ENCODE measurements at places on chromosomes 13 and 19.

GRCh38 chr19:30063650-30064347 lies 121.8 kb downstream of the URI1 start:
- DNase-seq, result no peak

DNA sequence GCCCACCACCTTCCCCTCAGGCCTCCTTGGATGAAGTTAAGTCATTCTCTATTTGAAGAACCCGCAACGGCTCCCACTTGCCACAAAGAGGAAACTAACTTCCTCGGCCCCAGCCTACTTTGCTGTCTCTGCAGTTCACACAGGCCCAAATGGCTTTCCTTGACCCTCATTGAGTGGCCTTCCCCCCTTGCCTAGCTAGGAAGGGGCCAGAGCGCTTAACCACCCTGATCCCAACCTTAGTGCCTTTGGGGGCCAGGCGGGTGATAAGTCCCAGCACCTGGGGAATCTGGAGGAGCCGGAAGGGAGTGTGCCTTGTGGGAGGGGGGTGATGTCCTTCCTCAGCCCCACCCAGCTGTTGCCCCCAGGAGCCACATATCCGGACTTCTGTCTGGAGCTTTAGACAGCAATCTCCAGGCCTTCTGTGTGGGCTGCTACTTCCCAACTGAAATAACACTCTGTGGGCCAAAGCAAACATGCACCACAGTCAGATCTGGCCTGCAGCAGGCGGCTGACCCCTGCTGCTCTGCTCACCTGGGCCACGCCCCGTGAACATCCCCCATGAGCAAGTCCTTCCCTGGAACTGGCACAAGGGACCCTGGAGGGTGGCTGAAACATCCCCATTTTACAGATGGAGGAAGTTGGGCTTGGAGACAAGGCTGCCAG lies 10.5 kb downstream of the NECTIN2 start:
- DNase-seq, result no peak

GRCh38 chr13:44283600-44283999 lies 90.0 kb upstream of the SERP2 start:
- DNase-seq, result no peak

DNA sequence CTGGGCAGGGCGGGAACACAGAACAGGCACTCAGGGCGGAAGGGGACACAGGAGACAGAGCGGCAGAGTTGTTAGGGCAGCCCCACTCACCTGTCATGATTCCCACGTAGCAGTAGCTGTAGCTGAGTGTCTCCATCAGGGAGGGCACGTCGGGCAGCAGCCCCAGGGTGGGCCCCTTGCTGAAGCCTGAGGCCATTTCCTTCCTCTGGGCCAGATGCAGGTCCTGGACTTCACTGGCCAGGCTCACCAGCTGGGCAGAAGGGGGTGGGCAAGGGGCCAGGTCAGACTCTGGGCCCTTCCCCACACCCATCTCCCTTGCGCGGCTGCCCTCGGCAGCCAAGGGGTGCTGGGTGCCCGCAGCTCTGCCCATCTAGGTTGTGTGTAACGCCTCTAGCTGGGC lies 5.9 kb downstream of the MBOAT7 start:
- no peak for DNase-seq

- DNase-seq, result no peak
These were observed 15.9 kb downstream of the RXFP2 start for GRCh38 chr13:31755211-31755610.

GRCh38 chr13:57634839-57635165 lies 3.3 kb downstream of the PCDH17 start:
- DNase-seq, result no peak

- peak; percentile 60 for DNase-seq
These were observed 629 bp downstream of the IZUMO4 start for GRCh38 chr19:2097203-2097885.

GRCh38 chr19:9309974-9310446 lies 372 bp upstream of the ZNF699 start:
- no peak for DNase-seq

- DNase-seq, result no peak
These were observed 58.5 kb downstream of the SCGB2B2 start for GRCh38 chr19:34618410-34618809.

DNA sequence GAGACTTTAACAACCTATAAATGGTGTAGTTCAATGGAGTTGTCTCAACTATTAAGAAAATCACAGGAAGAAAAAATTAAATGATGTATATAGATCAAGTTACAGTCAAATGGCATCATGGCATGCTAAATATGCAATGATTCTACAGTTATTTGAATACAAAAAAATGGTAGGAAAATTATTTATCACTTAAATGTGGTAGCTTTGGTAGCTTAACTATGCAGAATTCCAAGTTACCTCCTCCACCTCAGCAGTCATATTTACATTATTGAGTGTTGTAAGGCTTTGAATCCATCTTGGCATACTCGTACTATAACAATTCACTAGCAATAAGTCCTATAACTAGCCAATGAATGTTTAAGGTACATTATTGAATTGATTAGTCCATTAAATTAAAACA lies 36.8 kb downstream of the CAB39L start:
- DNase-seq, result no peak

- DNase-seq, result no peak
These were observed 301 bp upstream of the ZNF610 start for GRCh38 chr19:52335768-52336116.

DNA sequence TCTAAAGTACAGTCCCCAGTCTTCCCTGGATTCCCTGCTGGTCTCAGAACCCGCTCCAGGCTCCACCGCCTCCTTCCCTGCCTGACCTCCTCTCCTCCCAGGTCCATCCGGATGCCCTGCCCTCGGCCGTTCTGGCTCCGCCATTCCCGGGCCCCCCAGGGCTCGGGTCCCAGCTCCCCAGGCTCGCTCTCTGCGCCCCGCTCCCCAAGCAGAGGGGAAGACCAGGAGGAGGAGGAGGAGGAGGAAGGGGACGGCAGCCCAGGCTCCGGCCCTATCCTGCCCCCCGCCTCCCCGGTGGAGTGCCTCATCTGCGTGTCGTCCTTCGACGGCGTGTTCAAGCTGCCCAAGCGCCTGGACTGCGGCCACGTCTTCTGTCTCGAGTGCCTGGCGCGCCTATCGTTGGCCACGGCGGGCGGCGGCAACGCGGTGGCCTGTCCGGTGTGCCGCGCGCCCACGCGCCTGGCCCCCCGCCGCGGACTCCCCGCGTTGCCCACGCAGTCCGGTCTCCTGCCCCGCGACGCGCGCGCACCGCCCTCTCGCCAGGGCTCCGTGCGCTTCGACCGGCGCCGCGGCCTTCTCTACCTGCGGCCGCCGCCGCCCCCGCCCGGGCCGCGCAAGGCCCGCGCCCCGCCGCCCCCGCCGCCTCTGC lies 647 bp downstream of the RNF225 start:
- no peak for DNase-seq

DNA sequence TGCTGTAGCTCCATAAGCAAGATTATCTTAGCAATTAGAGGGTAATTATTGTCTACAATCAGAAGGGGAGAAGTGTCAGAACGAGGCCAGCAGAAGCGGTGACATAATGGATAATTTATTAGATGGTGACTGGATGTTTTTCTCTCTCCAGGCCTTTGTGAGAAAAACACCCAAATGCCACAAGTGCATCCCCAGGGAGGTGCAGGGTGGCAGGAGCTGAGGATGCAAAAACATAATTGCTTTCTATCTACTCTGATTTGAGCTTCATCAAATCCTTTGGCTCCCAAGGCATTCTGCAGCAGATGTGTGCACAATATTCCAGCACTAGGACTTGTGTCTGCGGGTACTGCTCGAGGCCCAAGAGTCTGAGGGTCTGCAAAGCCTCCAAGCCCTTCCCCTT lies 220.1 kb upstream of the SERP2 start:
- no peak for DNase-seq

DNA sequence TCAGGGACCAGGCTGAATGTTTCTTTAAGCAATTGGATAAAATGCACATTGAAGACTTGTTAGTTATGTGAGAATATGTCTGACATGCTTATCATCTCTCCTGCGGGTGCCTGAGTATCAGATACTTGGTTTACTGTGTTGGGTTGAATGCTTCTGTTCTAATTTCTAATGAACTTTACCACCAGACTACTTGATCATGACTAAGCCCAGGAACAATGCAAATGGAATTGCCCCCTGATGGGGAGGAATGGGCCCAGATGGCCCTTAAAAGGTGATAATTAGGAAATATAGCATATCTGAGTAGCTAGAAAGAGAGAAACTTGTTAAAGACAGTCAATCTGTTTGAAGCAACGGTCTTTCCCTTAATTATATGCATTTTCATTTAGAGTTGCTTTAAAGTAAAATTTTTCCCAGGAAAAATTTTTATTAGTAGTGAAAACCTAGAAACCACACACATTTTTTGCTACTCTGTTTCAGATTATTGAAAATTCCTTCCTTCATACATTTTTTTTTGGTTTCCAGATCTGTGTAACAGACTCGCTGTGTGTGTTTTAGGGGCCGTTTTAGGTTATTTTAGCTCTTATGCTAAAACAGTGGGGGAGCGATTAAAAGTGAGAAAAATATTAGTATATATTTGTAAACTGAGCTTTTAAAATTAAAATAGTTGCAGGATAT lies 186.6 kb downstream of the TM9SF2 start:
- no peak for DNase-seq

- no peak for DNase-seq
These were observed 160.3 kb downstream of the ITGBL1 start for GRCh38 chr13:101612735-101613134.

GRCh38 chr13:34044660-34045080 lies 226.7 kb downstream of the RFC3 start:
- no peak for DNase-seq

DNA sequence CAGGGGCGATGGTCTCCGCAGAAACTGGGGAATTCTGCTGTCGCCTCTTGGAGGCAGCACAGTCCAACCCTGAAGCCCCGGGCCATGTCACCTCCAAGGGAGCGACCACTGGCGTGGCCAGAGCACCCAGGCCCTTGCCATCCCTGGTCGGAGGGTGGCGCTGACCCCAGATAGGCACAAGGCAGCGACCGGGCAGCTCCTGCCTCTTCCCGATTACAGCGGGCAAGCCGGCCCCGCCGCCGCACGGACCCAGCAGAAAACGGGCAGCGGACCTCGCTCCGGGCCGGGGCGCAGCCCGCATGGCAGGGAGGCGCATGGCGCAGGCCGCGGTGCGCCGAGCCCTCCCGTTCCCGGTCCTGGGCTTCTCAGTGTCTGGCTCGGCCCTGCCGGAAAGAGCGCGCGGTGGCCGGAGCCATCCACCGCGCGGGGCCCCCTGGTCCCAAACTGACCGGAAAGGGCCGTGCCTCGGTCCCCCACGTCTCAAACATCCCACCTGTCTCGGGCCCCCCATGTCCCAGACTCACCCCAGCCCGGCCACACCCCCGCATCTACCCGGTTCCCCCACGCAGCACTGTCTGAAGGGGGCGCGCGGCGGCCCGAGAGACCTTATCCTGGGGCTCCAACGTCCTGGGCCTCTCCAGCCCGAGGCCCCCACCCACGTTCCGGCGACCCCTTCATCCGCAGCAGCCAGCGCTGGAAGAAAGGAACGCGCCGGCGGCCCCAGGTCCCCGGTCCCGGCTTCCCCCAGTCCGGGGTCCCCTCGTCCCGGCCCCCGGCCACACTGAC lies 727 bp downstream of the CERS1 start:
- no peak for DNase-seq

- DNase-seq, result no peak
These were observed 95.0 kb downstream of the DNAJC3 start for GRCh38 chr13:95771905-95772304.

DNA sequence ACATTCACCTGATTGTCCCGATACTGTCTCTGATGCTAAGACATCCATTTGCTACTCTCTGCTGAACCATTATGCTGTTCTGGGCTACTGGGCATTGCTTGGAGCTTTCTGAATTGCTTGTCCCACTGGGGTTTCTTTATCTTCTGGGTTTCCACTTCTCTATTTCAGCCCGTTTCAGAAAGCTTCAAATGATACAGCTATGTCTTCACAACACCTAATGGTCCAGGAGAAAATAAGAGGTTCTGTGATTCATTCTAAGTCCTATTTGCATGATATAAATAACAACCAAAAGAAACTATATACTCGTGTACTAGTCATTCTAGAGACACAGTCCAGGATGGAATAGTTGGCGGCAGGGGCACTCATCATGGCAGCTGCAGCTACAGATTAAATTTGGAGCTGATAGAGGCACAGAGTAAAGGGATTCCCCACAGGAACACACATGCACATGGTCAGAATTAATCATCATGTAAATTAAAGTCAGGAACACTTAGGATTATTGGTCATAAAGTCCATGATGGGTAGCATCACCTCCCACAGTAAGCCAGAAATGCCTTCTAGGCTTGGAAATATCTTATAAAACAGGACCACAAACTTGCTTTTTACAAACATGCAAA lies 33.3 kb upstream of the SCEL start:
- DNase-seq, result no peak

- no peak for DNase-seq
These were observed 930.5 kb upstream of the MIR17HG start for GRCh38 chr13:90416938-90417337.

DNA sequence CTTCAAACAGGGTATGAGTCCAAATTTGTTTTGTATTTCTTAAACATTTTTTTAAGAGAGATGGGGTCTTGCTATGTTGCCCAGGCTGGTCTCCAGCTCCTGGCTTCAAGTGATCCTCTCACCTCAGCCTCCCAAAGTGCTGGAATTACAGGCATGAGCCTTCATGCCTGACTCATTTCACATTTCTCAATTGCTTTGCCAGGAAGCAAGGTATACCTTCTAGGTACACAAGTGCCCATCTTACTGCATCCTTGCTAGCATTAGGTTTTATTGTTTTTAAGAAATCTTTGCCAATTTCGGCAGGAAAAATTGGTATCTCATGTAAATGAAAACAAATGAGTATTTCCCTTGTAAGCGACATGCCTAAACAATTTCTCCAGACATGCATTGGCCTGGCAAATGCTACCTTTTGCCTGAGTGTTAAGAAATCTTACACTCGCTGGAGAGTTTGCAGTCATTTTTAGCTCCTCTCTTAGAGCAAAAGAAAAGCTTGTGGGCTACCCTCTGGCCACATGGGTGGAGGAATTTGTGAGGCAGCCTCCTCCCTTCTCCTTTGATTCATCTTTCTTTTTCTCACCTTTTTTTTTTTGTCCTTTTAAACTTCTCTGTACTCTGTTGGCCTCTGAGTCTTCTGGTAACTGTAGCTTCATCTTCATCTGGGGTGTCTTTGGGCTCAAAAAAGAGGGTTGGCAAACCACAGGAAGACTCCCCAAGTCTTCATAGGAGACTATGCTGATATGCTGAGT lies 33.0 kb downstream of the ACTL9 start:
- no peak for DNase-seq

GRCh38 chr19:47693903-47694302 lies 19.3 kb upstream of the EHD2 start:
- DNase-seq, result no peak

GRCh38 chr19:1847684-1848398 lies 442 bp downstream of the REXO1 start:
- DNase-seq, result peak; percentile 55
